ENCODE measurements at places on chromosomes 5 and 9.
A peak's percentile ranks its signal among the peaks of the same experiment; 100 is the strongest.

- no peak for DNase-seq
Measured at GRCh38 chr9:121676926-121677325, 25.5 kb downstream of the DAB2IP start.

GRCh38 chr5:156391139-156391538, 64.2 kb downstream of the SGCD start:
- DNase-seq: no peak

- peak; percentile 60 for DNase-seq
Measured at GRCh38 chr5:14250084-14250695, 107.0 kb downstream of the TRIO start.

GRCh38 chr9:27379311-27380251, 82.6 kb upstream of the EQTN start:
- no peak for DNase-seq

GRCh38 chr9:78626971-78627370, 330.0 kb downstream of the PSAT1 start:
- DNase-seq: no peak

- no peak for DNase-seq
Measured at GRCh38 chr9:30140407-30140806, 2244.0 kb upstream of the ACO1 start.

DNA sequence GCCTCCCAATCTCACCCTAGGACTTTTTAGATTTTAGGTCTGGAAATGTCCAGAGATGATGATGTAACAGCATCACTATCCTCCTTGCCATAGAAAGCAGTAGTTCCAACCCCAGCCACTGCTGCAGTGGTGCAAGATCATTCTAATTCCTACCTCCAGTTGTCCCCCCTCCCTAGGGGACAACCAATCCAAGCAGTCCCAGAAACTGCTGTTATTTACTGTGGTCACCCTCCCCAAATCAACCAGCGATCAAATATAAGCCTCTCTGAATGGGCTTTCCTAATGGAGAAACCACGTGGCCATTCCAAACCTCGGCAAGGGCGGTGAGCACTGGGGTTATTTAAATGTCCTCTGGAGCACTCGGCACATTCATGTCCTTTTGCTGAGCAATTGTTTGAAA, 159.8 kb downstream of the SLF1 start:
- DNase-seq: no peak

- DNase-seq: no peak
Measured at GRCh38 chr9:33151601-33152000, 15.5 kb downstream of the B4GALT1 start.

GRCh38 chr9:33443464-33444154, 3.8 kb downstream of the AQP3 start:
- no peak for DNase-seq

GRCh38 chr5:52811067-52811749, 23.5 kb downstream of the ITGA1 start:
- no peak for DNase-seq

GRCh38 chr9:125635888-125636287, 71.1 kb downstream of the MAPKAP1 start:
- DNase-seq: no peak

DNA sequence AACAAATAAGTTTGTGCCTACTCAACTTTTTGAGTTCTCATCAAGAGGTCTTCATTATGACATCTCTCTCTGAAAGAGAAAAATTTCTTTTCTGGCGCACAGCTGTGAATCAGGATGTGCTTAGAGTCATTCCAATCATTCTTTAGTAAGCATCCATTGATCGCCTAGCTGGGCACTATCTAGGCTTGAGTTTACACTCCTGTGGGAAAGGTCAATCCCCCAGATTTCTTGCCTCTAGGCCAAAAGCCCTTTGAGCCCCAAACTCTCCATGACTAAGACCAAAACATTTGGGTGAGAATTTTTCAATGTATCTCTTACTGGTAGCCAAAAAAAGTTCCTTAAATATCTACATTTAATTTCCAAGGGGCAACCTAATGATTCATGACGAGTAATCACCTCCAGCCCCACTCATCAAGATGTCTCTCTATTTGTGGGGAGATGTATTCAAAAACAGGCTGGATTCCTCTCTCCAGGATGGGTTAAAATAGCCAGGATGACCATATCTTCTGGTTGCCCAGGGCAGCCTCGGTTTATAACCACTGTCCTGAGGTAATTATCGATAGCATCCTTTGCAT, 101.7 kb downstream of the GNA14 start:
- DNase-seq: no peak

DNA sequence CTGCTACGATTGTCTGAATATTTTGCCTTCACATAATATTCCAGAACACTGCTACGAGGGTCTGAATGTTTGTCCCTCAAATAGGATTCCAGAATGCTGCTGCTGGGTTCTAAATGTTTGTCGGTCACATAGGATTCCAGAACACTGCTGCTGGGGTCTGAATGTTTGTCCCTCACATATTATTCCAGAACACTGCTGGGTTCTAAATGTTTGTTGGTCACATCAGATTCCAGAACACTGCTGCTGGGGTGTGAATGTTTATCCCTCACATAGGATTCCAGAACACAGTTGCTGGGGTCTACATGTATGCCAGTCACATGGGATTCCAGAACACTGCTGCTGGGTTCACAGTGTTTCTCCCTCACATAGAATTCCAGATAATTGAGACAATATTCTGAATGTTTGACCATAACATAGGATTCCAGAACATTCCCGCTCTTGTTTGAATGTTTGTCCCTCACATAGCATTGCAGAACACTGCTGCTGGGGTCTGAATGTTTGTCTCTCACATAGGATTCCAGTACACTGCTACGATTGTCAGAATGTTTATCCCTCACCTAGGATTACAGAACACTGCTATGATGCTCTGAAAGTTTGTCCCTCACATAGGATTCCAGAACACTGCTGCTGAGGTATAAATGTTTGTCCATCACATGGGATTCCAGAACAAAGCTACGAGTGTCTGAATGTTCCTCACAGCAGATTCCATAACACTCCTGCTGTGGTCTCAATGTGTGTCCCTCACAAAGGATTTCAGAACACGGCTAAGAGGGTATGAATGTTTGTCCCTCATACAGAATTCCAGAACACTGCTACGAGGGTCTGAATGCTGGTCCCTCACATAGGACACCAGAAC, 201.8 kb downstream of the FOXD4L6 start:
- no peak for DNase-seq

GRCh38 chr9:127021664-127022363, 100.6 kb downstream of the ANGPTL2 start:
- DNase-seq: no peak

GRCh38 chr5:72498284-72498683, 8.9 kb downstream of the ZNF366 start:
- no peak for DNase-seq

- no peak for DNase-seq
Measured at GRCh38 chr9:98226516-98226915, 28.9 kb downstream of the TBC1D2 start.

Measured in iPS-NIHi11 (cell line).